Activated CD4-positive, alpha-beta T cell treated with anti-CD3 and anti-CD28 coated beads, Interleukin-2, Interleukin-4, amounts not matched to agents 100 ng/mL and 50 ng/mL, durations not matched to agents 16 hours and 8 hours (primary cell): ENCODE measurements at places on chromosomes 2 and 18.

DNA sequence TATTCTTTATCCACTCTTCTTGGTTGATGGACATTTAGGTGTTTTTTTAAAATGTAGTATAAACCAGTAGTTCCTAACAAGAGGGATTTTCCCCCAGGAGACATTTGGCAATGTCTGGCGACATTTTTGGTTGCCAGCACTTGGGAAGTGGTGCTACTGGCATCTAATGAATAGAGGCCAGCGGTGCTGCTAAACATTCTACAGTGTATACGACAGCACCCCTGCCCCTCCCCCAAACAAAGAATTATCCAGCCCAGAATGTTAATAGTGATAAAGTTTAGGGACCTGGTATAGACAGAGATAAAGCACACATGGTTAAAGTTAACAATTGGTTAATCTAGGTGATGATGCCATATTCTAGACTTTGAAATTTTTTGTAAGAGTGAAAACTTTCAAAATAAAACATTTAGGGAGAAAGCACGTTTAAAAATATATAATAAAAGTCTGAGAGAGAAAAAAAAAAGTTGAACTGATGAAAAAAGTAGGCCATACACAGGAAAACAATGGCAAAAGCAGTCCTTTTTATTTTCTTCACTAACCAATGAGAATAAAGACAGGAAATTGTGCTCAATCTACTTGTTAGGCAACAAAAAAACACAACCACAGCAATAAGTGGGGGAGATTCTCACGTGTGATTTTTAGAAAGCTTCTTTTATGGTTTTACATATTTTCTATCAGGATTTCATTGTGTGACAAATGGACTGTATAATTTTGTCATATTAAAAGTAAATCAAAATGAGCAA is 14.8 kb downstream of the FBXO48 start:
- DNase-seq, result no peak

DNA sequence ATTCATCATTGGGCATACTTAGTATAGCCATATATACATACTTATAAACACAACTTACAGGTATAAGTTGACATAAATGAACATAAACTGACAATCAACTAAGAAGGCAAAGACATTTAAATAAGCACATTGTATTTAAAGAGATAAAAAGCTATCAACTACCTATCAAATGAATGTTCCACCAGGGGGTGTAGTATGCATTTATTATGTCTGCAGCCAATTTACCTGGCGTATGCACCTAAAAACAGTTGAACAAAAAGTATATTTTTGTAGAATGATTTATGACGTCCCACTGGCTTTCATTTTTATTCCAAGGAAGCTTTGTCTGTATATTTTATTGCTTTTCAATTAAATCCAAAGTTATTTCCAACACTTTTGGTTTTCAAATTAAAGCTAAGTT is 323.5 kb downstream of the AFF3 start:
- no peak for DNase-seq

DNA sequence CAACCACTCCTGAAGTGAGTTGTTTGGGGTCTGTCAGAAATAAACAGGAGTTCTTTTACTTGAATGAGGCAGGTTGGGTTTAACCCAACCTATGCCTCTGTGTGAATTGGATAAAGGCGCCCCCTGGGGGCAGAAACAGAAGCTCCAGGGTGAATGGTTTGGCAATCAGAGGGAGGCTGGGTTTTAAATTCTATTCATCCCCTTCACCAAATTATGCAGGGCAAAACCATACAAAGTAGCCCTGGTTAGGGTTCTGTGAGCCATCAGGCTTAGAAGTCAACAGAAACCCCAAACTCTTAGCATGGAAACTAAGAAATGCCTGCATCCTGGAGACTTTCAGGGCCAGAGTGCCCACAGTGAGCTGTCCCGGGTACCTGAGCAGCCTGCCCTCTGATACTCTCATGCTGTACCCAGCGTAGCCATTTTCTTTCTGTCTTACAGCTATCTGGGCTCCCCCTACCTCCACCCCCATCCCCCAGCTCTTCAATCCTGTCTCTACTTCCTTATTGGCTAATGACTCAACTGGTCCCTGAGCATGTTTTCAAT is 241.5 kb downstream of the ICOS start:
- DNase-seq, result peak; percentile 69

DNA sequence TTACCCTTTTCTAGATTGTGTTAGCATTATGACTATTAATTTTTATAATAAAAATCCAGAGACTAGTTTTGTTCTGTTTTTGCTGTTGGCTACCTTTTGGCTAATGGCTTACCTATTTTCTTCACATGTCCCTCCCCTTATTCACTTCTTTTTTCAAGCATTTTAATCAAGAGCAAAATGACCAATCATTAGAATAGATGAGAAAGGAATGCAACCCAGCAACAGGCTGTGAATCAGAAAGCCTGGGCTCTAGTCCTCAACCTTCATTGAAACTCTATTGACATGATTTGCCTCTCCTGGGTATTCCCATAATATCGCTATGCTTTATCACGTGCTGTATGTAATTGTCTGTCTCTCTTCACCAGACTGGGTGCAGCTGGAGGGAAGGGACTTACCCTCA is 370.1 kb downstream of the IRS1 start:
- no peak for DNase-seq

GRCh38 chr2:84212611-84213314 is 246.3 kb downstream of the SUCLG1 start:
- DNase-seq, result peak; percentile 44

GRCh38 chr18:13359210-13359609 is 140.7 kb downstream of the LDLRAD4 start:
- no peak for DNase-seq

DNA sequence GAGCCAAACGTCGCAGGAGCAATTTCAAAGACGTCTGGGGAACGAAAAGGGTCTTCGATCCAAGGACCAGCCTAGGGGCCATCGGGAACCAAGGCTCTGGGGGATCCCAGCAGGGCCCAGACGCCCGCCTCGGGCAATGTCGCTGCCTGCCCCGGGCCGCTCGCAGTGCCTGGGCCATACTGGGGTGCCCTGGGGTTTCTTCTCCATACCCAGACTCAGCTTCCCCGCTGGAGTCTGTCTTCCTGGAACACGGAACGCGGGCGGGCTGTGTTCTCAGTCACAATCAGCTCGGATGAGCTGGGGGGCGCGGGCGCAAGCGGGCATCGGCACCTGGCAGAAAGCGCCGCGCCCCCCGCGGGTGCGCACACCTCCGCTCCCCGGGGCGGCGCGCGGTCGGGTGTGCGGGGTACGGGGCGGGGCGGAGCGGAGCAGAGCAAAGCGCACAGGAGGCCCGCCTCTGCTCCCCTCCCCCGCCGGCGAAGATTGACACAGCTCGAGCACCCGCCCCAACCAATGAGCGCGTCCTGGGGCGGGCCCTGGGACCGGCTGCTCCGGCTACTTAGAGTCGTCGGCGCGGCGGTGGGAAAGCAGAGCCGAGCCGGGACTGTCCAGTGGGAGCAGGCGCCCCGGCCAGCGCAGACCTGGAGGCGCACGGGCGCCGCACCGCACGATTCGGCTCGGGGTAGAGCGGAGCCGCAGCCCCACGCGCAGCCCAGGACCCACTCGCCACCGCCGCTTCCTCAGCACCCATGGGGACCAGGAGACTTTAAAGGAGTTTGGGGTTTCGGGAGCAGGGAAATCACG is at the start of gene LRATD1:
TSS of gene LRATD1 (plus strand) at position 585 of the 804 bp plus-strand sequence. CDS start 1,263 bp downstream, outside the sequence.
- DNase-seq, result no peak

- DNase-seq, result no peak
Measured at GRCh38 chr2:227623226-227623625, 5.9 kb downstream of the SCYGR4 start.
